ENCODE measurements at places on chromosomes 3 and 15. TPM values are rescaled to one million over a fixed set of nuclear protein-coding genes. Genes with fewer than 3 reads are reported as not detected.

LYZL4 gene
- total RNA-seq = not detected

DNA sequence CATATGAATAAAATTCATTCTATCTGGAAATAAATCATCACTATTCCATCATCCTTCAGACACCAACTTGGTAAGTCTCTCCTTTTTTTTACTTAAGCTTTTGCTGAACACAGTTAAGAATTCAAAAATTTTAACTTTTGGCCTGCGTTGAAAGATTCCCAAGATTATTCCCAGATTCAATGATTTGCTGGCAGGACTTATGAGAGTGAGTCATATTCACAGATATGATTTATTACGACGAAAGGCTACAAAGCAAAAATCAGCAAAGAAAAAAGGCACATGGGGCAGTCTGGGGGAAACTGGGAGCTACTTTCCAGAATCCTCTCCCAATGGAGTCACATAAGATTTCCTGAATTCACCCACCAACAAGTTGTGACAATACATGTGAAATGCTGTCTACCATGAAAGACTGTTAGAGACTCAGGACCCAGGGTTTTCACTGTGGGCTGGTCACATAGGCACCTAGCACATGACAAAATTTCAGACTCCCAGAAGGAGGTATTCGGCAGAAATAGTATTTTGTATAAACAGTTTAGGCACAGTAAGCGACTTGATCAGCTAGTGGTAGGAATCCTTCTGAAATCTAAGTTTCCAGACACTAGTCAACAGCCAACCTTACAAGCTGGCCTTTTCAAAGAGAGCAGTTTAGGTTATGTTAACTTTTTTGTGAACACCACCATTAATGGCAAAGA is 82.1 kb downstream of the DLG1 start:
- peaks cover 18% of the 10 kb centered on the region for H3K36me3 ChIP-seq
- peak overlapping the region; percentile 69 for H3K4me3 ChIP-seq

GRCh38 chr3:17983106-17983505 is 240.7 kb upstream of the TBC1D5 start:
- H3K4me3 ChIP-seq = no peak overlapping the region
- peaks cover 19% of the 10 kb centered on the region for H3K4me1 ChIP-seq
- H3K27me3 ChIP-seq = no peaks in the 10 kb centered on the region
- DNase-seq = no peak
- H3K36me3 ChIP-seq = no peaks in the 10 kb centered on the region

DNA sequence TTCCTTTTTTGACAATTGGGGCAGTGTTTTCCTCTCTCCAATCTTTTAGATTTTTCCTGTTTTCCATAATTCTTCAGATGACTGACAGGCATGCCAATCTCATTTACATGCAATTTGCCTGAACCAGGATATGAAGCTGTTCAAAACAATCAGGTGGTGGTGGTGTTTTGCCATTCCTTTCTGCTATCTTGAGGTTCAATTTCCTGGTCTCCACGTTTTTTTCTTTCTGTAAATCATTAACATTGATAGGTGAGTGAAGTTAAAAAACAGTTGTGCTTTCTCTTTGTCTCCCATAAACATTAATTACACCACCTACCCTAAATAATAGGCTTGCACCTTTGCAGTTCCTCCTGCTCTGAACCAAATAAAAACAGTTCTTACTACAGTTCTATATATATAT is 49.1 kb downstream of the C2CD4A start:
- DNase-seq = no peak
- no peaks in the 10 kb centered on the region for H3K36me3 ChIP-seq
- peaks cover 51% of the 10 kb centered on the region for H3K4me1 ChIP-seq
- no peaks in the 10 kb centered on the region for H3K27me3 ChIP-seq

DNA sequence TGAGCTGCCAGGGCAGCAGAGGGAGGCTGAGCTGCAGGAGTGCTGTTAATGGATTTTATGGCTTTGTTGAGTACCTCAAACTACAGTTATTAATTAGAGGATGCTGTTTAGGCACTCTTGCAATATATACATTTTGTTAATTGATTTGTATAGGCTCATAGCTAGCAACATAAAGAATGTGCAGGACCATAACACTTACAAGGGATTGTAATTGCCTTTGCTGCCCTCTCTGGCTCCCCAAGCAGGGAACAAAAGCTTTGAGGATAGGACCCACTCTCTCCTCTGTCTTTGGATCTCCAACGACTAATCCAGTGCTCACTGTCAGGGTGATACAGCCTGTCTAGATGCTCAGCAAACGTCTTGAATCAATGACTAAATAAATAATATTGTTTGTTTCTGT is 1.2 kb upstream of the CLSTN2 start:
- H3K36me3 ChIP-seq = no peaks in the 10 kb centered on the region
- no peaks in the 10 kb centered on the region for H3K27me3 ChIP-seq
- H3K4me1 ChIP-seq = no peaks in the 10 kb centered on the region
- no peak overlapping the region for H3K4me3 ChIP-seq

- peaks cover 31% of the 10 kb centered on the region for H3K4me1 ChIP-seq
- H3K4me3 ChIP-seq = peak overlapping the region; percentile 63
- no peak overlapping the region for H3K27ac ChIP-seq
- peaks cover 4% of the 10 kb centered on the region for H3K27me3 ChIP-seq
Observed at GRCh38 chr15:40590667-40591050, 3.4 kb upstream of the KNL1 start.

- no peaks in the 10 kb centered on the region for H3K27me3 ChIP-seq
- no peak overlapping the region for H3K27ac ChIP-seq
- H3K4me3 ChIP-seq = no peak overlapping the region
- no peaks in the 10 kb centered on the region for H3K4me1 ChIP-seq
Observed at GRCh38 chr15:24718289-24719082, 42.9 kb downstream of the NPAP1 start.

DNA sequence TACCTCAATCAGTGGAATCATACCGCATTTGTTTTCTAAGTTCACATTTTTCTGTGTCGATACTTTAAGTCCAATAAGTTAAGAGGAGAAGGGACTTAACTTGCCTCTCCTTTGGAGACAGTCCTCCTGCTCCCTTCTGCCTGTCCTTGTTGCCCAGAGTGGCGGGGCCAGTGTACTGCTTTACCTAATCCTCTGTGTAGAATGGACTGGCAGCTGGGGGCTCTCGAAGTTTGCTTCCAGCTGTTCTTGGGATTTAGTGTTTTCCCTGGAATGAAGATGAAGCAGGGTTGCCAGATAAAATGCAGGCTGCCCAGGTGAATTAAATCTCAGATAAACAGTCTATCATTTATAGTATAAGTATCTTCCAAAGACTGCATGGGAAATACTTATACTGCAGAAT is 287.6 kb upstream of the C2CD4B start:
- H3K27me3 ChIP-seq = no peaks in the 10 kb centered on the region
- no peak overlapping the region for H3K4me3 ChIP-seq
- no peak for DNase-seq

DNA sequence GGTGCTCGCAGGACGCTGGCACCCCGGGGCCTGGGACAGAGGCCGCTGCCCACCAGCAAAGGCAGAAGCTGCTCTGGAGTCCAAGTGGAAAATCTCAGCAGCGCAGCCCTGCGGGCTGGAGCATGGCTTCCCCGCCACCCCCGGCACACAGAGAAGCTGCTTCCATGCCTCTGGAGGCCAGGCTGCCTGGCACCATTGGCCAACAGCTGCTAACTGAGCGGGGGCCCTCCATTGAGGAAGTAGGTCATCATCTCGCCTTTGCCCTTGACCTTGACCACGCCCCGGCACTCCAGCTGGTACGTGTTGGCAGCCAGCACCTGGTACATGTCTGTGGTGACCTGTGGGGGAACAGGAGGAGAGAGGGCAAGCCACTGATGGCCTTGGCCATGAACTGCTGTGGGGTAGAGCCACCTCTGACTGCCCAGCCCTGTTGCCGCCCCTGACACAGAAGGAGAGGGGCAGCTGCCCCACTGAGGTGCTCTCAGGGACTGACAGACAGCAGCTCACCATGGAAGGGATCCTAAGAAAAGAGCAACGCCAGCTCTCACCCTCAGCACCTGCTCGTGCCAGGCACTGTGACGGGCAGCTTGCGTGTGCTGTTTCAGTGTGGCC is 82.8 kb downstream of the SEC22A start:
- H3K36me3 ChIP-seq = no peaks in the 10 kb centered on the region
- no peak overlapping the region for H3K27ac ChIP-seq
- no peak overlapping the region for H3K4me3 ChIP-seq
- DNase-seq = no peak
- peaks cover 9% of the 10 kb centered on the region for H3K4me1 ChIP-seq
- H3K27me3 ChIP-seq = peaks cover 9% of the 10 kb centered on the region

GRCh38 chr3:117433427-117433826 is 723.8 kb downstream of the TUSC7 start:
- H3K4me3 ChIP-seq = no peak overlapping the region
- no peak overlapping the region for H3K27ac ChIP-seq
- no peak for DNase-seq
- H3K4me1 ChIP-seq = no peaks in the 10 kb centered on the region
- H3K27me3 ChIP-seq = no peaks in the 10 kb centered on the region

DNA sequence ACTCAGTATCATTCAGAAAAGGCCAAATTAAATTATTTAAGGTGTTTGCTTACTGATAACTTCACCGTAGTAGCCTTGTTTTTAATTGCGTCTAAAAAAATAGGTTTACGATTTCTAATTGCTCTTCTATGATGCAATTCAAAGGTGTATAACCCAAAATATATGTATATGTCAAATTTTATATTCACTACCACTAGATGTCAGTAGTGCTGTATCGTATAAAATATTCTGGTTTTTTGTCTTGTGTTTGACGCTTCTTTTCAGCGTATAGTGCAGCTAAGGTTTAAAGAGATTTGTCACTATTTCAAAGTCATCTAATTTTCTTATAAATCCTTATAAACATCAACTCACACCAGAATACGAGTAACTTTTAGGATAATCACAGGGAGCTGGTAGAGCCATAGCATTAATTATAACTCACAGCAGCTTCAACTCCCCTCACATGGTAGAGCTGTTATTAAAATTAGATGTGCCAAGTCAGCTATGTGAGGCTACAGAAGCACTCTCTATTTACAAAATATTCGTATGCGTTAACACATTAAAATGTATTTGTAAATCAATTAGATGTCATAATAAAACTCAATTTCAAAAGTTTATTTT is 3.5 kb downstream of the PFN2 start:
- peak; percentile 66 for DNase-seq
- peak overlapping the region; percentile 55 for H3K27ac ChIP-seq
- H3K27me3 ChIP-seq = peaks cover 6% of the 10 kb centered on the region
- peaks cover 64% of the 10 kb centered on the region for H3K4me1 ChIP-seq

GRCh38 chr3:171700157-171700556 is 110.1 kb downstream of the PLD1 start:
- no peak overlapping the region for H3K27ac ChIP-seq
- H3K36me3 ChIP-seq = no peaks in the 10 kb centered on the region
- H3K4me1 ChIP-seq = peaks cover 21% of the 10 kb centered on the region
- no peak for DNase-seq

DNA sequence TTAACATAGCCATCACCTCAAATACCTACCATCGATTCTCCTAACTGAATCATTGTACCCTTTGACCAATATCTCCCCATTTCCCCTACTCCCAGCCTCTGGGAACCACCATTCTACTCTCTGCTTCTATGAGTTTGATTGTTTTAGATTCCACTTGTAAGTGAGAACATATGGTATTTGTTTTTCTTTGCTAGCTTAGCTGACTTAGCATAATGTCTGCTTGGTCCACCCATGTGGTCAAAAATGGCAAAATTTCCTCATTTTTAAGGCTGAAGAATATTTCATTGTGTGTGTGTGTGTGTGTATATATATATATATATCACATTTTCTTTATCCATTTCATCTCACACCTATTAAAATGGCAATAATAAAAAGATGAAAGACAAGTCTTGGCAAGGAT is 469.3 kb downstream of the FHIT start:
- no peak overlapping the region for H3K4me3 ChIP-seq
- peaks cover 4% of the 10 kb centered on the region for H3K27me3 ChIP-seq
- no peaks in the 10 kb centered on the region for H3K4me1 ChIP-seq
- DNase-seq = no peak
